Activated CD4-positive, alpha-beta T cell treated with anti-CD3 and anti-CD28 coated beads, Interleukin-2, amount 10 ng/mL, durations not matched to agents 7 days and 5 days (primary cell): ENCODE measurements at places on chromosomes 13 and 19. TPM values are rescaled to one million over a fixed set of nuclear protein-coding genes. Genes with fewer than 3 reads are reported as not detected.

The LILRB3 gene
- 0.62 TPM for total RNA-seq

DNA sequence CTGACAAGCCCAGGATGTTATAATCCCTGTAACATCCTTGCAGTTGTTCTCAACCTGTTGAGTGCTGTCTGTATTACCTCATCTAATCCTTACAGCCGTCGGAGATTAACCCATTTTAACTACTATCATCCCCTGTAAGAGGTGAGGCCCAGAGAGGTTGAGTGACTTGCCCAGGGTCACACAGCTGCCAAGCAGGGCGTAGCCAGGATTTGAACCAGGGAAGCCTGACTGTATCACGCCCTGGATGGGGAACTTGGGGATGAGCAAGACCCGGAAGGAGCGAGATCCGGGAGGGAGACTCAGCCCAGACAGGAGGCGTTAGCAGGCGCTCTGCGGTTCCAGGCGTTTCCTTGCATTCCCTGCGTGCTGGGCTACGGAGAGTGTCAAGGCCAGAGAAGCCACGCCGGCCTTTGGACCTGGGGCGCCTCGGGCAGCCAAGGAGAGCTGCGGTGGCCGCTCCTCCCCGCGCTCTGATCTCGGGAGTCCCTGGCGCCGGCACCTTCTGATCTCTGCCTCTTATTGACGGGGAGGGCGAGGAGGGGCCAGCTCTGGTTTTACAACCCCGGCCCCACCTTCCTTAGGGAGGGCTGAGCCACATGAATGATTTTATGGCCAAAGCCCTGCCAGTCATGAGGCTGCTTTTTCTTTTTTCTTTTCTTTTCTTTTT, 6.2 kb downstream of the SULT2B1 start:
- no peak for DNase-seq

The ZNF546 gene
- total RNA-seq: 6.1 TPM

DNA sequence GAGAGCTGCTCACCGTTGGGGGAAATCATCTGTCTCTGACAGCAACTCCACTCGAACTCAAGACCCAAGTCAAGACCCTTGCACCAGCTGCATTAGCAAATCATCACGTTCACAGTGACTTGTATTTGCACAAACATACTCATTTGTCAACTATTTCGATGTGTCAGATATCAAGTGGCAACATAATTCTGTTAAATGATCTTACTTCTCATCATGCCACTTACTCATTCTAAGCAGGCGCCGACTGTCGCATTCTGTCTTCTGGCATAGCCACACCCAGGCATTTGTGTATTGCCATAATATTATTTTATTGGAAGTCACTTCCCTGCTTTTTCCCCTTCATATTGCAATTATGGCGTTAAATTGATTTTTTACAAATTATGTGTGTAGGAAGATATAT, 23.0 kb upstream of the ATP1A3 start:
- DNase-seq: no peak

The USHBP1 gene
- total RNA-seq: not detected

DNA sequence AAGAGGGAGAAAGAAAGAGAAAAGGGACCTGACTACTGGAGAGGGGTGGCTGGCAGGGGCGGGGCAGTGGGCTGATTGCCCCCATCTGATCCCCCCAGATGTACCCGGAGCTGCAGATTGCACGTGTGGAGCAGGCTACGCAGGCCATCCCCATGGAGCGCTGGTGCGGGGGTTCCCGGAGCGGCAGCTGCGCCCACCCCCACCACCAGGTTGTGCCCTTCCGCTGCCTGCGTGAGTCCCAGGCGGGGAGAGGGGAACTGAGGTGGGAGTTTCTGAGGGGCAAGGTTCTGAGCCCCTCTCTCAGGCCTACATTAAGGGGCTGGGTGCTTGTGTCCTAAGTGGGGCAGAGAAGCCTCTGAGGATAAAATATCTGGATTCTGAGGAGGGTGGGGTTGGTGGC, 2.4 kb downstream of the APLP1 start:
- no peak for DNase-seq

DNA sequence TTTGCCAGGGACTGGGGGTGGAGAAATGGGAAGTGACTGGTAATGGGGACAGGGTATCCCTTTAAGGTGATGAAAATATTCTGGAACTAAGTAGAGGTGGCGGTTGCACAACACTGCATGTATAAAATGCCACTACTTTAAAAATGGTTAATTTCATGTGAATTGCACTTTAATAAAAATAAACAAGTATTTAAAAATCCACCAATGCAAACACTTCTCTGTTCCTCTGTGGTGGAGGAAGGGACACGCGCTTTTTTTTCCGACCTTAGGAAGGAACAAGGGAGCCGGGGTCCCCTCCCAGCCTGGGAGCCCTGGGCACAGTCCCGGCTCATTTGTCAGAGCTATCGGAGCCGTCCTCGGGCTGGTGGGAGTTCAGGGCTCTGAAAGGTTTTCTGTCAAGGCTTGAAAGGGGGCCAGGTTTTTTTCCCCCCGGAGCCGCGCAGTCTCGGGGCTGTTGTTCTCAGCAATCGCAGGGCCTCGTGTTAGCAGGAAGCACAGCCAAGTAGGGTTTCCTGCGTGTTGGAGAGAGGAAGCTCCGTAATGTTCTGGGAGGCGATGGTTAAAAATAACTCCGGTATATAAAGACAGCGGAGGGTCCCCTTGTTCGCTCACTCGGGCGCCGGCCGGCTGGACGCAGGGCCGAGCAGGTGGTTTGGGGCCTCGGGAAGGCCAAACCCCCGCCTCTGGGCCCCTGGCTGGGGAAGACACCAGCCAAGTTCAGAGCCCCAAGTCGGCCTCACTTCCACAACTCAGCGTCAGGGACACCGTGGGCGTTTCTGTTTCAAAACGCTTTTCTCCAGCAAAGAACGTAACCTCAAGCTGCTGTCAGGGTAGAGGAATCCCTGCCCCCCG, 41.2 kb upstream of the KLF2 start:
- peak; percentile 50 for DNase-seq

DNA sequence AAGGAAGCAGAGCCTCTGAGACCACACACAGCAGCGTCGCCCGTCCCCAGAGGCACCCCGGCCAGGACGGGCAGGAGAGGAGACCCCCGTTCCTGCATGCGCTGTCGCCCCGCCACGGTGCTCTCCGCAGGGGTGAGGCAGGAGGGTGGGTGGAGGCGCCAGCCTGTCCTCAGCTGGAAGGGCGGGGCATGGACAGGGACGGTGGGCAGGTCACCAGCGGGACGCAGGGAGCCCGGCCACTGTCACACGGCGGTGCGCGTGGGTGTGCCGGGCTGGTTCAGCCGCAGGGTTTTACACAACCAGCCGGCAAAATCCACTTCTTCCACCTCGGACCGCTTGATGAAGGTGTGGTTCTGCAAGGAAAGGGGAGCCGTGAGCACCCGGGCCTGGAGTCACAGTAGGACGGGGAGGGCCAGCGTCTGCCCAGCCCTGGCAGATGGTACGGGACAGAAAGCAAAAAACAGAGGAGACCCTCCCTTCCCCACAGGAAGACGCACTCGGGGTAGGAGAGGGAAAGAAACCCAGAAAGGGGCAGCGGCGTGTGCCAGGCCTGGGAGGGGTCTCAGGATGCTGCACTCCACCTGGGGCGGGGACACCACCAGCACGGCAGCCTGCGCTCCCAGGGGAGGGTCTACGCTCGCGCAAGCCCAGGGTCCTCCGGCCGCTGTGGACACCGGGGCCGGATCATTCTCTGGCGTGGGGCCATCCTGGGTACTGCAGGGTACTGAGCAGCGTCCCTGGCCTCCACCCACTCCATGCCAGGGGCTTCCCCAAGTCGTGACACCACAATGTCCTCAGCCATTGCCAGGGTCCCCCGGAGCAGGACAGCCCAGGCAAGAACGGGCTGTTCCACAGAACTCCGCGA, 23.9 kb upstream of the ZBTB7A start:
- no peak for DNase-seq

DNA sequence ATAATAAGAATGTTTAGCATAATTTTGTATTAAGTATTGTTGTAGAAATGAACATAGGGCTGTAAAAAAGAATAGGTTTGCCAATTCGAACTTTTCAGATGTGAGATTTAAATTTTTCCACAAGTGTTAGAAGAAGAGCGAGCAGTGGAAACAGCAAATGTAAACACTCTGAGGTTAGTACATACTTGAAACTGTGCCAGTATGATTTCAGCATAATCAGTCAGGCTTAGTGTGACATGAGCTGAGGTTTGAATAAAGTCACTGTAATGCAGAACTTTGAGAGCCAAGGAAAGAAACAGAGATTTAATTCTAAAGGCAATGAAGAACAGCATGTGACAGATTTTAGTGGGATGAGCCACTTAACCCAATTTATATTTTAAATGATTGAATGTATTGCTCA, 2166.4 kb downstream of the PCDH9 start:
- DNase-seq: no peak

The CGB5 gene
- not detected for total RNA-seq

DNA sequence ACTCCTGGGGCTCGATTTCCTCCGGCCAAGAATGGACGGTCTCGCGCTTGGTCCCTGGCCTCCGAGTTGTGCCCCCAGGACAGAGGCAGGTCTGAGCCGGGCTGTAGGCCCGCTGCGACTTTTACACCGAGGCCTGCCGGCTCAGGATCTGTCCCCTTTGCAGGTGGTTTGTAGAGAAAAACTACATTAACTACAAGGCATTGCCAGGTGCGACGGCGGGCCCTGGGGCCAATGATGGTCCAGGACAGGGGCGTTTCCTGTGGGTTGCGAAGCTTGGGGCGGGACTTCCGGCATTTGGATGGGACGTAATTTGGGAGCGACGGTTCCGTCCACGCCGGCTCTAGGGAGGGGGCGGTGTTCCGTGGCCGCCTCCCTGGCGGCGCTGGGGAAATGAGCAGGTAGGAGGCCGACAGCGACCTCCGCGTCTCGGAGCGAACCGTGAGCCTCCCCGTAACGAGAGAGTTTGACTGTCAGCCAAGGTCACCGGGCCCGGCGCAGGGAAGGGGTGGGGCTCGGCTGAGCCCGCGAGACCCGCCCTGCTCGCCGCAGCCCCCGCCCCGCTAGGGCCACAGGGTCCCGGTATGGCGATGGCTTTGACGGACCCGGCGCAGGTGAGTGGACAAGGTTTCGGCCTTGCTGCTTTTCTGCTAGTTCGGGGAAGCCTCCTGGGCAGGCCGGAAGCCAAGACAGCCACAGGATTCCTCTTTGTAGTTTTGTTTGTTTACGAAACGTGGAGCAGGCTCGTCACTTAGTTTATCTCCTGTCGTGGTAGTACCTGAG, at the start of gene ZNF805:
TSS of gene ZNF805 (plus strand) at position 322 of the 780 bp plus-strand sequence. CDS start at position 582, 260 bp downstream.
- peak; percentile 97 for DNase-seq

DNA sequence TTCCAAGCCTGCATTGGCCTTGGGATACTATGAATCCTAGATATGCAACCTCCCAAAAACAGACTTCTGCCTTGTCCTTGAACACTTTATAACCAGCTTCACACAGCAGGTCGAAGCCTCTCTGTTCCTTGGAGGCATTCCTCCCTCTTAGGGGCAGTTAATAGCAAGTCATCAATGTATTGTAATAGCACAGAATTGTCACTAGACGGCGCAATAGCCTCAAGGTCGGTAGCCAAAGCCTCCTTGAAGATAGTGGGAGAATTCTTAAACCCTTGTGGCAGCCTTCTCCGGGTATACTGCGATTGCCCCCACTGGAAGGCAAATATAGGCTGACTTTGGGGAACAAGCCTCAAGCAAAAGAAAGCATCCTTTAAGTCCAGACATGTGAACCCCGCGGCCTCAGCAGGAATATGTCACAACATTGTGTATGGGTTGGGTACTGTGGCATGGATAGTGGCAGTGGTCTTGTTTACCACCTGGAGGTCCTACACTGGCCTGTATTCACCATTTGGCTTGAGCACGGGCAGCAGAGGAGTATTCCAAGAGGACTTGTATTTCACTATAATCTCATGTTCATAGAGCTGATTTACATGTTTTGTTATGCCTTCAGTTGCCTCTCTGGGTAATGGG, 61.1 kb downstream of the ZNF431 start:
- peak; percentile 50 for DNase-seq

- no peak for DNase-seq
Observed at GRCh38 chr13:97191142-97191541, 31.0 kb upstream of the MBNL2 start.

GRCh38 chr19:16112778-16113177, 1.1 kb downstream of the RAB8A start:
- no peak for DNase-seq

GRCh38 chr19:709196-709964, 645 bp downstream of the PALM start:
- DNase-seq: no peak

DNA sequence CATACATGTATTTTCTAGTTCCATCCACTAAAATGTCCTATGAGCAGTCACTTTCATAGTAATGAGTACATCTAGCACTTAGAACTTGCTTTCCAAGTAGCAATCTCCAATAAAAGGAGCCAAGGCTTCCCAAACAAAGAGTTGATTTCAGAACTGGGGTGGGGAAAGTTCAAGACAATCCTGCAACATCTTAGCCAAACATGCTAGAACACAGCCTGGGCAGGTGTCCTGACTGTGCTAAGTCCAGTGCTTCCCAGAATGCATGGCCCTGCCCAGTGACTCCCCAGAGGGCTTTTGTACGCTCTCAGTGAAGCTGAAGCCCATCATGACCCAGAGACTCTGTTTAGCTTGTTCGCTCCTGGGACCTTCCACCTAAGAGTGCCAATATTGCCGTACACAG, 106.7 kb upstream of the UBAC2 start:
- no peak for DNase-seq

- DNase-seq: no peak
Observed at GRCh38 chr19:39554701-39555311, 14.8 kb upstream of the EID2 start.

The ZNF234 gene
- 12.1 TPM for total RNA-seq

The NLRP4 gene
- not detected for total RNA-seq

GRCh38 chr19:54804101-54804500, 691 bp downstream of the KIR2DL4 start:
- no peak for DNase-seq

DNA sequence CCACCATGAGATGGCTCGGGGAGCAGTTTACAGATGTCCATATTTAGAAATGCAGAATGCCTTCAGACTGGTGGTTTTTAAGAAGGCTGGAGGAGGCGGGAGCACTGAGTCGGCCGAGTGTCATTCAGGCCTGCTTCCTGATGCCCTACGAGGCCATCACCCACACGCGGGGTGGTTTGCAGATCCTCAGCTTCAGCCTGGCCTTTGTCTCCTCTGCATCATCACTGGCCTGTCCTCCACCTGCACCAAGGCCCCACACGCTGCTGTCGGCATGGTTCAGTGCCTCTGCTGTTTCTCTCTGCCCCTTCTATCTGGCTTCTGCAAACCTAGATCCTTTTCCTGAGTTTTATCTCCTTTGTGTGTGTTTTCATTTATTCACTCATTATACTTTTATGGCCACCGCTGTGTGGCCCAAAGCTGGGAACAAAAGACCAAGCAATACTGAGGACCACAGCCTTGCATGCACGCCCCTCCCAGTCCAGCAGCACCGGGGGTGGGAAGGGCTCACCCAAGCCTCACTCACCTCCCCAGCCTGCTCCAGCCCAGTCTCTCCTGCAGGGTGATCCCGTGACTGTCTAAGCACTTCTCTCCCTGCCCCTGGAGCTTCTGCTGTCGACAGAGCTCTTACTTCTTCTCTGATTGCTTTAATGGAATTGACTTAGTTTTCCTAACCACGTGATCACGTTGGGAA, 240.8 kb downstream of the TEX29 start:
- DNase-seq: no peak

The MUC16 gene
- not detected for total RNA-seq

The ZNF284 gene
- 2.2 TPM for total RNA-seq
